ENCODE measurements at places on chromosomes 2 and 18. TPM values are rescaled to one million over a fixed set of nuclear protein-coding genes. Genes with fewer than 3 reads are reported as not detected.

GRCh38 chr18:22211657-22212056 is 42.3 kb downstream of the GATA6 start:
- no peak overlapping the region for H3K4me3 ChIP-seq
- H3K36me3 ChIP-seq, result no peaks in the 10 kb centered on the region
- no peaks in the 10 kb centered on the region for H3K27me3 ChIP-seq
- peaks cover 6% of the 10 kb centered on the region for H3K4me1 ChIP-seq
- no peak overlapping the region for H3K27ac ChIP-seq

The BUB1 gene
- 45.7 TPM for total RNA-seq

- no peaks in the 10 kb centered on the region for H3K27me3 ChIP-seq
- peaks cover 33% of the 10 kb centered on the region for H3K4me1 ChIP-seq
- H3K27ac ChIP-seq, result peak overlapping the region; percentile 100
- peak; percentile 29 for DNase-seq
- no peak overlapping the region for H3K4me3 ChIP-seq
Measured at GRCh38 chr2:70083344-70084156, 3.7 kb upstream of the PCBP1 start.

GRCh38 chr18:2199060-2199459 is 372.2 kb downstream of the METTL4 start:
- no peaks in the 10 kb centered on the region for H3K36me3 ChIP-seq
- no peaks in the 10 kb centered on the region for H3K4me1 ChIP-seq
- no peaks in the 10 kb centered on the region for H3K27me3 ChIP-seq
- no peak overlapping the region for H3K4me3 ChIP-seq
- H3K27ac ChIP-seq, result no peak overlapping the region
- no peak for DNase-seq

DNA sequence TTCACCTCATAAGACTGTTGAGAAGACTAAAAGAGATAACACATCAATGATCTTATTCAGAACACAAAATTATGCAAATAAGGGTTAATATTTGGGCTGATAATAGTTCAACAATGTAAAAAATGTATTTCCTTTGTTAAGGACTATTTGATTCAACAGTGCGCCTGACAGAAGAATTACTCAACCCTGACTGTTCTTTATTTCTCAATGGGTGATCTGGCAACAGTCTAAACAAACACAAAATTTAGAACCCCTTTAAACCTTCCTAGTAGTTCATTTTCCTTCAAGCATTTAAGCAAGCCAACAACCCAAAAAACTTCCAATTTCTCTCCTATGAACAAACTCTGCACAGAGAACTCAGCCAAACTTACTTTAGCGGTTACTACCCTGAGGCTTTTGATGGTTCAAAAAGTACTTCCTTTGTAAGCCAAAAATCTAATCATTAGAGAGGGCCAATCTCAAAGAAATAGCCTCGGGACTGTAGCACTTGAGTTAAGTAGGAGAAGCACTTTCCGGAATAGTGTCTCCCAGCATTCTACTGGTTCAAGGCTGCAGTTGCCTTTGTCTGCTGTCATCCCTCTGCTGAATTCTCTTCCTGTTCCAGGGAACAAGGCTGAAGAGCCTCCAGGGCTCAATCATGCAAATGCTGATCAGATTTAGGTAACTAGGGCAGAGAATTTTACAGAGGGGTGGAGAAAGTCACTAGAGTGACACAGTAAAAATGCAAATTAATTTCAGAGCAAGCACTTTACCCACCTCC is 40.9 kb upstream of the MAPK4 start:
- no peak overlapping the region for H3K4me3 ChIP-seq
- H3K36me3 ChIP-seq, result no peaks in the 10 kb centered on the region
- no peak for DNase-seq
- H3K27ac ChIP-seq, result no peak overlapping the region
- H3K27me3 ChIP-seq, result no peaks in the 10 kb centered on the region
- no peaks in the 10 kb centered on the region for H3K4me1 ChIP-seq

DNA sequence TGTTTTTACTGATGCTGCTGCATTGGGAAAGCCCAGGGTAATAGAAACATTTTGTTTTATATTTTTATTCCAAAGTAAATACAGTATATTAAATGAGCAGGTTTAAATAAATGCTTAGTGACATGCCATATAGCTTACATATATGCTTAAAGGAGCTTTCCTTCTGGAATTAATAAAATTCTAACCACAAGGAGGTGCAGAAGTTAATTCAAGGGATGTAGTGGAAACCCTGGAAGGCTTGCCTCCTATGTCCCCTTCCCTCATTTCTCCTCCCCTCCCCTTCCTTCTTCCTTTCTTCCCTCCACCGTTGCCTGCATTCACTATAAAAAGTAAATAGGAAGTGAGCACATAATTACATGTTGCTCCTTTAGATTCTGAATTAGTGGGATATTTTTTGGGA is 96.3 kb downstream of the UBE2E3 start:
- no peak overlapping the region for H3K27ac ChIP-seq
- no peak overlapping the region for H3K4me3 ChIP-seq
- no peaks in the 10 kb centered on the region for H3K4me1 ChIP-seq
- DNase-seq, result no peak

DNA sequence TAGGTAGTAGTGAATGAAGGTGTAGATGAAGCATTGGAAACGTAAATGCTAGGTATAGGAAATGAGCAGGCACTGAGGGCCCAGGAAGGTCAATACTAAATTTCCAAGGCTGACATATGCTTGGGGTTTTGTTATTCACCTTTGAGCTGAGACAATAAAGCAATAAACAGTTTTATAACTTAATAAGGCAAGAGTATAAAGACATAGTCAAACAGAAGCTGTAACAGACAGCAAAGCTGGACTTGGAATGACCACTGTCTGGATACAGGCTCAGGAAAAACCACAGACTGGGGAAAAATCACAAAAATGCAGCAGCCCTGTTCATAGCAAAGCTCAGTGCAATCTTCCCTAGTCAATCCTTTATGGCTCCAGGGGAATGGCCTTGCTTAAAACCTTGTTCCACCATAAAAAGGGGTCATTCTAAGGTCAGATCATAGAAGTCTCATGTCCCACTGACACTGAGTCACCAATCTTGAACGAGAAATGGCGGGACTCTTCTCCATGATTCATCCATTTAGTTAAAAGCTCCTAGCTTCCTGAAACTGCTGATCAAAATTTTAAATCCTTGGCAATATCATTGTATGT is 493.3 kb downstream of the CMPK2 start:
- no peaks in the 10 kb centered on the region for H3K27me3 ChIP-seq
- H3K4me3 ChIP-seq, result no peak overlapping the region
- peak; percentile 40 for DNase-seq
- H3K4me1 ChIP-seq, result no peaks in the 10 kb centered on the region

The SERPINB5 gene
- total RNA-seq, result 25.5 TPM

DNA sequence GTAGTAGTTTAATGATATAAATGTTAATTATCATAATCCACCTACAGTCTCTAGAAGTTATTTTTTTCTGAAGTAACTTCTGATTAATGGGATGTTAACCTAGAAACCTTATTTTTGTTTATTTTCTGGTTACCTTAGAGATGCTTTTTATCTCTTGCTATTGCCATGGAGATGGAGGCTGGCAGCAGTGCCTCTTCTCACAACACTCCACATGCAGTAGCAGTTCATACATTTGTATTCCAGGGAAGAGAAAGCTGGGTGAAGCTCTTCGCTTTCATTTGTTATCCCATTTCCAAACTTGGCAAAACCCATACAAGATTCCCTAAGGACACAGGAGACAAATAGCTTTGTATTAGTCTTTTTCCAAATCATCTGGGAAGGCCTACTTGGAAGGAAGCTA is 1794.1 kb upstream of the LRRTM1 start:
- H3K36me3 ChIP-seq, result no peaks in the 10 kb centered on the region
- no peaks in the 10 kb centered on the region for H3K4me1 ChIP-seq
- no peaks in the 10 kb centered on the region for H3K27me3 ChIP-seq
- no peak overlapping the region for H3K4me3 ChIP-seq
- no peak overlapping the region for H3K27ac ChIP-seq

- DNase-seq, result no peak
- H3K4me3 ChIP-seq, result no peak overlapping the region
- H3K4me1 ChIP-seq, result no peaks in the 10 kb centered on the region
- H3K36me3 ChIP-seq, result no peaks in the 10 kb centered on the region
- H3K27me3 ChIP-seq, result peaks cover 5% of the 10 kb centered on the region
- H3K27ac ChIP-seq, result no peak overlapping the region
Measured at GRCh38 chr2:173711816-173712215, 253.4 kb downstream of the SP3 start.

DNA sequence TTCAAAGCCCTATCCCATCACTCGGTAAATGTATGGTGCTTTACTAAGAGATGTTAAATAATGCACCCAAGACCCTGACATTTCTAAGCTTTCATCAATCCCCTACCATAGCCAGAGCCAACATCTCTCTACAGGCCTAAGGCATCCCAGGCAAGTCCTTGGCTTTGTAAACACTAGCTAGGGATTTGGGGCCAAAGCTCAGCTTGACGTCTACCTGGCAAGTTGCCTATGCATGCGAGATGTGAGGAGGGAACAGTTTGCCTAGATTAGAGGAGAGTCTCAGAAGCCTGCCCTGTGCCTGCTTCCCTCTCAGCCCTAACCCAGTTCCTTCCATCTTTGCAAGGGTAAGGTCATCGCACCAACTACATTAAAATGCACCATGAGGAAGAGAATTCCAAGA is 221.5 kb upstream of the NCKAP5 start:
- no peaks in the 10 kb centered on the region for H3K4me1 ChIP-seq
- no peak overlapping the region for H3K27ac ChIP-seq
- no peak for DNase-seq
- no peaks in the 10 kb centered on the region for H3K27me3 ChIP-seq
- H3K36me3 ChIP-seq, result no peaks in the 10 kb centered on the region

- no peaks in the 10 kb centered on the region for H3K4me1 ChIP-seq
- no peak overlapping the region for H3K4me3 ChIP-seq
- DNase-seq, result no peak
- no peak overlapping the region for H3K27ac ChIP-seq
- H3K27me3 ChIP-seq, result no peaks in the 10 kb centered on the region
- peaks cover 4% of the 10 kb centered on the region for H3K36me3 ChIP-seq
Measured at GRCh38 chr2:237791977-237792727, 6.4 kb upstream of the RBM44 start.

DNA sequence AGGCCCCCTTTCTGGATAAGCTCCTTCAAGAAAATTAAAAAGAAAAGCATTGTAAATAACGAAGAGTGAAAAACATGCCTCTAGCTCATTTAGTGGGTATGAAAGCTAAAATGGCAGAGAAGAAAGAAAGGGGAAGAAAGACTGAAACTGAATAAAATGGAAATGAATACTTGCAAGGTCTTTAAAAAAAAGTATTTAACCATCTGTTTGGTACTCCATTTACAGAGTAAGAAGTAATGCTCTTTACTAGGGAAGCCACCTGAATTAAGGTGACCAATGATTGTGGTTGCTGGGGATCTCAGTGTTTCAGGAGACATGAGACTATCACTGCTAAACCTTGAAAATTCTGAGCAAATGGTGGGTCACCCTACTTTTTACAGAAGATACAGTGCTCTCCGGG is 17.7 kb upstream of the ARL5A start:
- no peak overlapping the region for H3K4me3 ChIP-seq
- DNase-seq, result no peak
- no peak overlapping the region for H3K27ac ChIP-seq
- no peaks in the 10 kb centered on the region for H3K36me3 ChIP-seq
- no peaks in the 10 kb centered on the region for H3K4me1 ChIP-seq

The TMEM169 gene
- total RNA-seq, result 0.58 TPM

DNA sequence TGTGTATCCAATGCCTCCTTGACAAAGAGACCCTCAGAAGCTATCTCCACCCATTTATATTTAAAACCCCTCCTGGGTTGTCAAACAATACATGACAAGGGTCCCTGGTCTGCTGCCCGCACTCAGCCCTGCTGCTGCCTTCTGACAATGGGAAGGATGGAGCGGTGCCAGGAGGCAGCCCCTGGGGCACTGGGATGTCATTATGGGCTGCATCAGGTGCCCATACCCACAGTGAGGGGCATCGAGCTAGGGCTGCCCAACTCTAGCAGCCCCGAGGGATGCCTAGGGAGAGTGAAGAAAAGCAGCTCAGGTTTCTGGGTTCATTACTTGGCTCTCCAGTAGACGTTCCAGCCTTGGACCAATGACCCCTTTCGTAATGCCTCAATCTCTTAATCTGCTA is 301.7 kb downstream of the ALK start:
- no peaks in the 10 kb centered on the region for H3K4me1 ChIP-seq
- H3K27me3 ChIP-seq, result peaks cover 85% of the 10 kb centered on the region
- no peak overlapping the region for H3K4me3 ChIP-seq
- DNase-seq, result no peak
- no peak overlapping the region for H3K27ac ChIP-seq
- no peaks in the 10 kb centered on the region for H3K36me3 ChIP-seq

GRCh38 chr2:95303191-95303919 is 6.2 kb downstream of the KCNIP3 start:
- H3K4me1 ChIP-seq, result peaks cover 16% of the 10 kb centered on the region
- no peak for DNase-seq
- H3K4me3 ChIP-seq, result no peak overlapping the region
- H3K27ac ChIP-seq, result no peak overlapping the region
- H3K27me3 ChIP-seq, result no peaks in the 10 kb centered on the region
- no peaks in the 10 kb centered on the region for H3K36me3 ChIP-seq

GRCh38 chr2:66772618-66773017 is 337.7 kb downstream of the MEIS1 start:
- peaks cover 4% of the 10 kb centered on the region for H3K4me1 ChIP-seq
- no peak for DNase-seq
- H3K4me3 ChIP-seq, result no peak overlapping the region
- no peaks in the 10 kb centered on the region for H3K27me3 ChIP-seq

The DHRS9 gene
- not detected for total RNA-seq

The RESP18 gene
- total RNA-seq, result not detected

The PLGLB2 gene
- 1.9 TPM for total RNA-seq

The SIX3 gene
- 1.4 TPM for total RNA-seq

- DNase-seq, result no peak
- no peaks in the 10 kb centered on the region for H3K36me3 ChIP-seq
- no peak overlapping the region for H3K27ac ChIP-seq
- H3K27me3 ChIP-seq, result no peaks in the 10 kb centered on the region
- H3K4me1 ChIP-seq, result no peaks in the 10 kb centered on the region
Measured at GRCh38 chr2:188449561-188449960, 157.9 kb downstream of the GULP1 start.

- H3K36me3 ChIP-seq, result no peaks in the 10 kb centered on the region
- no peak overlapping the region for H3K27ac ChIP-seq
- peaks cover 13% of the 10 kb centered on the region for H3K4me1 ChIP-seq
- no peak overlapping the region for H3K4me3 ChIP-seq
- no peaks in the 10 kb centered on the region for H3K27me3 ChIP-seq
Measured at GRCh38 chr2:134402410-134402809, 148.5 kb downstream of the MGAT5 start.

The KCNG2 gene
- total RNA-seq, result not detected

- H3K27ac ChIP-seq, result peak overlapping the region; percentile 61
- H3K4me1 ChIP-seq, result peaks cover 54% of the 10 kb centered on the region
- no peaks in the 10 kb centered on the region for H3K27me3 ChIP-seq
- peak; percentile 54 for DNase-seq
- no peak overlapping the region for H3K4me3 ChIP-seq
Measured at GRCh38 chr18:58549814-58550339, 79.0 kb downstream of the ALPK2 start.

The MYO5B gene
- total RNA-seq, result 25.4 TPM

The ZNF385B gene
- total RNA-seq, result 2.8 TPM

The STAT4 gene
- 0.23 TPM for total RNA-seq

The FEV gene
- not detected for total RNA-seq

- no peak for DNase-seq
- no peaks in the 10 kb centered on the region for H3K36me3 ChIP-seq
- no peak overlapping the region for H3K27ac ChIP-seq
Measured at GRCh38 chr18:34039201-34039600, 185.5 kb downstream of the NOL4 start.
